ENCODE measurements at places on chromosomes 7 and 10. TPM values are rescaled to one million over a fixed set of nuclear protein-coding genes. Genes with fewer than 3 reads are reported as not detected.

Gene LYZL1
- total RNA-seq = not detected

Gene AGR2
- total RNA-seq = not detected

Gene CBX3
- 293 TPM for total RNA-seq

Gene PIP
- total RNA-seq = not detected

Gene AFAP1L2
- total RNA-seq = 73.6 TPM

Gene GSTO2
- total RNA-seq = 0.58 TPM

Gene AKR1C2
- total RNA-seq = 3.8 TPM

Gene AUTS2
- 148 TPM for total RNA-seq

Gene SGCE
- total RNA-seq = 44.9 TPM

Gene LIPM
- total RNA-seq = not detected

Gene PTPN20
- total RNA-seq = not detected

Gene SFXN2
- total RNA-seq = 36.6 TPM

Gene C7orf33
- not detected for total RNA-seq

Gene TRIM8
- total RNA-seq = 82.8 TPM

Gene TMEM176A
- 2.0 TPM for total RNA-seq

Gene PARP12
- 2.9 TPM for total RNA-seq

Gene UTF1
- not detected for total RNA-seq

All from neural crest cell (in vitro differentiated cells).